ENCODE measurements at places on chromosomes 7 and 10.
A peak's percentile ranks its signal among the peaks of the same experiment; 100 is the strongest.

GRCh38 chr10:60281792-60282353 is 107.8 kb downstream of the ANK3 start:
- peak overlapping the region; percentile 98 for H3K27ac ChIP-seq
- H3K27me3 ChIP-seq: no peaks in the 10 kb centered on the region
- DNase-seq: no peak
- H3K36me3 ChIP-seq: no peaks in the 10 kb centered on the region
- peaks cover 67% of the 10 kb centered on the region for H3K4me1 ChIP-seq

DNA sequence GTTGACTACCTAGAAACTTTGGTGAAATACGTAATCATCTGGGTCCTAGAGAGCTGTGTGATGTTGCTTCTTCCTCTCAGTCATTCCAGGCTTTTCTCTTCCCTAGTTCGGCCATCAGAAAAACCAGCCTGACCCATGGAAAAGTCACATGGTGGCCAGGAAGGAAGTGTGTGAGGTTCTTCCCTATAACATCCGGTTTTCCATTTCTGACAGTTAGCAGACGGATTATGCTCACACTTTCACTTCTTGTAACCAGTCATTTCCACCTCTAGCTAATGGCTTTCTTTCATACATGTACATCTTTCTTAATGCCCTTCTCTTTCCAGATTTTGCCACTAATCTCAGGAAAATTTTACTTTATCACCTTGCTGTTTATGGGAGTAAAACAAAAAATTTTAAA is 110.0 kb upstream of the GLCCI1 start:
- H3K4me1 ChIP-seq: peaks cover 18% of the 10 kb centered on the region
- H3K27me3 ChIP-seq: no peaks in the 10 kb centered on the region
- H3K27ac ChIP-seq: no peak overlapping the region
- no peak for DNase-seq
- no peak overlapping the region for H3K4me3 ChIP-seq
- peaks cover 6% of the 10 kb centered on the region for H3K36me3 ChIP-seq

GRCh38 chr10:817371-817770 is 114.1 kb downstream of the LARP4B start:
- no peak overlapping the region for H3K4me3 ChIP-seq
- H3K36me3 ChIP-seq: peaks cover 49% of the 10 kb centered on the region
- peaks cover 19% of the 10 kb centered on the region for H3K4me1 ChIP-seq
- no peaks in the 10 kb centered on the region for H3K27me3 ChIP-seq
- no peak for DNase-seq

DNA sequence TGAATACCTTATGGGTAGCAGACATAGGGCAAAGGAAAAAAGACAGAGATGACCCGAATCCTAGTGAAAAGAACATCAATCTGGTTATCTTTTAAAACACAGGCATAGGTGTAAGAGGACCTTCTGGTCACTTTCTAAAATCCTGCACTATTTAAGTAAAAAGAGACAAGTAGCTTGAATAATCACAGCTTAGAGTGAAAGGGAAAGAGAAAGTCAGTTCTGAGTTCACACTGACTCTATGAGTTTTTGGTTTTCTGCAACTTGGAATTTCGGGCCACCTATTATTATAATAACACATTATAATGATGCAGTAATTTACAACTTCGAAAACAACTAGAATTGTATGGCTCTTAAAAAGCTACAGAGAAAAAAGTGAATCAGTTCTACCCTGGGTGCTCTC is 247.8 kb downstream of the DOCK4 start:
- DNase-seq: no peak
- H3K36me3 ChIP-seq: peaks cover 1% of the 10 kb centered on the region
- no peak overlapping the region for H3K4me3 ChIP-seq
- peak overlapping the region; percentile 70 for H3K27ac ChIP-seq
- H3K4me1 ChIP-seq: peaks cover 70% of the 10 kb centered on the region

GRCh38 chr10:114703377-114704107 is 45.5 kb upstream of the ABLIM1 start:
- no peaks in the 10 kb centered on the region for H3K27me3 ChIP-seq
- no peak overlapping the region for H3K27ac ChIP-seq
- no peak for DNase-seq
- H3K4me1 ChIP-seq: peaks cover 18% of the 10 kb centered on the region
- no peak overlapping the region for H3K4me3 ChIP-seq

DNA sequence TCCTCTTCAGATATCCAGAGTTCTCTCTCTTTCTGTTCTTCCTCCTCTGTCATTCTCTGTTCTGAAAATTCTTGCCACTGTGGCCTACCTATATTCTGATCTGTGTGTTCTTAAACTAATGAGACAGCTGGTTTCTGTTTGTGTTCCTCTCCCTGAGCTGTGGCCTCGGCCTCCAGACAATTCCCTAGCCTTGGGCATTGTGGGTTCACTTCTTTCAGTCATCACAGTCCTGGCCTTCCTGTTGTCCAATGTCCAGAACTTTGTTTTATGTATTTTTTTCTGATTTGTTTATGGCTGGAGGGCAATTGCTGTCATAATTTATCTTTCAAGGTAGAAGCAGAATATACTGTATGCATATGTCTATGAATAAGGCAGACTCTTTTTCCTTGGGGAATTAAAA is 173.2 kb upstream of the MTPN start:
- peaks cover 14% of the 10 kb centered on the region for H3K27me3 ChIP-seq
- H3K36me3 ChIP-seq: no peaks in the 10 kb centered on the region
- H3K4me1 ChIP-seq: peaks cover 5% of the 10 kb centered on the region
- DNase-seq: no peak

- peaks cover 18% of the 10 kb centered on the region for H3K4me1 ChIP-seq
- H3K27ac ChIP-seq: no peak overlapping the region
- no peaks in the 10 kb centered on the region for H3K36me3 ChIP-seq
- no peak overlapping the region for H3K4me3 ChIP-seq
- DNase-seq: no peak
Observed at GRCh38 chr10:103278537-103278823, 1.5 kb downstream of the INA start.

DNA sequence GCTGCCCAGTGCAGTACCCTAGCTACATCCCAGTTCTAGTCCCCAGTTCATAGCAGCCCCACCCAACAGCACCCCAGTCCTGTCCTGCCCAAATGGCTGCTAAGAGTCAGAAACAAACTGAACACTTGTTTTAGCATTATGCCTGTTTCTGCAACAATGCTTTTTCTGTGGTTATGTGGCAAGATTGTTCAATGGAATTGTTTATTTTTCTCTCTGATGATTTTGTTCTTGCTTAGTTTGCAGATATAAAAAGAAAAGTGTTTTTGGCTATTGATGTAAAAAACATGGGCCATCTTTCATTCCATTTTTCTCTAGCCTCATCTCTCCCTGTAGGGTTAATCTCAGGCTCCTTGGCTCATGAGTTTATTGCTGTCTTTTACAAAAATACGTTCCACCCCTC is 42.5 kb downstream of the LRRC4 start:
- DNase-seq: no peak
- H3K4me3 ChIP-seq: no peak overlapping the region
- no peaks in the 10 kb centered on the region for H3K27me3 ChIP-seq
- peaks cover 11% of the 10 kb centered on the region for H3K36me3 ChIP-seq
- no peak overlapping the region for H3K27ac ChIP-seq

- no peak overlapping the region for H3K4me3 ChIP-seq
- no peaks in the 10 kb centered on the region for H3K36me3 ChIP-seq
- H3K4me1 ChIP-seq: no peaks in the 10 kb centered on the region
- peaks cover 14% of the 10 kb centered on the region for H3K27me3 ChIP-seq
- H3K27ac ChIP-seq: no peak overlapping the region
Observed at GRCh38 chr10:6689036-6689435, 109.0 kb upstream of the PRKCQ start.

DNA sequence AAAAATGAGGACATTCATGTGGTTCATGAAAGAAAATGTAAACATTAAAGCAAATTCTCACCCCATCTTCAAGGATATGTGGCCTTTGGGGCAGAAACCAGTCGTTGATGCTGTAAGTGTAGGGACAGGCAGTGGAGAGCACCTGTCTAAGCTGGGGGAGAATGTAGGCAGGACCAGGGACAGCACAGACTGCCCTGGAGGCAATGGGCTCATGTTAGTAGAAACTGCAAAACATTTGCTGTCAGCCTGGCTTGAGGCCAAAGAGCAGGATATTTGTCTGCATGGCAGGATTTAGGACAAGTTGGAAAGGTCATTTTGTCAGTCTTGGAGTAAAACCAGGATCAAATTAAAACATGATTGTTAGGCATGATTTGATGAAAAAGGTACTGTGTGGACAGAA is 211.6 kb upstream of the AGK start:
- no peaks in the 10 kb centered on the region for H3K4me1 ChIP-seq
- no peak overlapping the region for H3K27ac ChIP-seq
- no peaks in the 10 kb centered on the region for H3K36me3 ChIP-seq
- H3K4me3 ChIP-seq: no peak overlapping the region
- no peaks in the 10 kb centered on the region for H3K27me3 ChIP-seq

GRCh38 chr10:56874950-56875349 is 513.9 kb upstream of the ZWINT start:
- no peak overlapping the region for H3K4me3 ChIP-seq
- H3K27me3 ChIP-seq: no peaks in the 10 kb centered on the region
- H3K27ac ChIP-seq: no peak overlapping the region
- H3K4me1 ChIP-seq: no peaks in the 10 kb centered on the region
- DNase-seq: no peak
- no peaks in the 10 kb centered on the region for H3K36me3 ChIP-seq

- H3K4me3 ChIP-seq: no peak overlapping the region
- H3K4me1 ChIP-seq: no peaks in the 10 kb centered on the region
- H3K36me3 ChIP-seq: peaks cover 34% of the 10 kb centered on the region
- no peak for DNase-seq
Observed at GRCh38 chr7:122123746-122124145, 20.3 kb downstream of the AASS start.

DNA sequence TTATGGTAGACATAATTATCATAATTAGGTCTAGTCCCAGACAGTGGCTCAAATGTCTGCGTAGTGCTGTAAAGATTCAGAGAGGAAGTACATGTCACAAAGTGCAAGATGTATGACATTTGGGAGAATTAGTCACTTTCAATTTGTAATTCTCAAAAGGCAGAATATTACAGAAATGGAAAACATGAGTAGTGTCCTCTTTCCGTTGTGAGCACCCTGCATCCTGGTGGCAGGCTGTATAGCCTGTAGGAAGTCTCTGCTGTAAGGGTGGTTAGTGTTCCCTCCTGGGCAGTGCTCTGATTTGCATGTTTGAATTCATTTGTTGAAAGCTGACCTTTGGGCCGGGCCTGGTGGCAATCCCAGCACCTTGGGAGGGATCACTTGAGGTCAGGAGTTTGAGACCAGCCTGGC is 17.0 kb downstream of the CDK14 start:
- DNase-seq: no peak
- peaks cover 29% of the 10 kb centered on the region for H3K36me3 ChIP-seq
- H3K4me3 ChIP-seq: no peak overlapping the region
- H3K27ac ChIP-seq: peak overlapping the region; percentile 53
- peaks cover 23% of the 10 kb centered on the region for H3K4me1 ChIP-seq
- H3K27me3 ChIP-seq: no peaks in the 10 kb centered on the region

GRCh38 chr10:84047258-84048010 is 91.9 kb upstream of the GHITM start:
- no peaks in the 10 kb centered on the region for H3K4me1 ChIP-seq
- no peaks in the 10 kb centered on the region for H3K36me3 ChIP-seq
- peaks cover 1% of the 10 kb centered on the region for H3K27me3 ChIP-seq
- no peak overlapping the region for H3K4me3 ChIP-seq
- no peak for DNase-seq
- H3K27ac ChIP-seq: no peak overlapping the region

DNA sequence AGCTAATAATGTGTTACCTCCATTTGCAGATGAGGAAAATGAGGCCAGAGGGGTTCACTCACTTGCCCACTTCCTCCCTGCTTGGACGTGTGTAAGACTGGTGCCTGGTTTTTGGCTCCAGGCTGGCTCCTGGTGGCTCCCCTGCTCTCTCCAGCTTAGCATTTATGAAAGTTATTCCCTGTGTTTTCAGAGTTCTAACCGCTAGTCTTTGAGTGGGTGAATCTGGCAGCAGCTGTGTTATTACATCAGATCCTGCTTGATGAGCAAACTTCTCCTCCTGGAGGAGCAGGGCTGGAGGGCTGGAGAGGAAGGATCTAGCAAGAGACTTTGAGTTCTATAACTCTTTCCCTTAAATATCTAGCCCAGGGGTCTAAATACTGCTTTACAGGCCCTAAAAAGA is 80.9 kb upstream of the AGBL3 start:
- H3K27ac ChIP-seq: peak overlapping the region; percentile 71
- no peaks in the 10 kb centered on the region for H3K27me3 ChIP-seq
- peaks cover 59% of the 10 kb centered on the region for H3K4me1 ChIP-seq

DNA sequence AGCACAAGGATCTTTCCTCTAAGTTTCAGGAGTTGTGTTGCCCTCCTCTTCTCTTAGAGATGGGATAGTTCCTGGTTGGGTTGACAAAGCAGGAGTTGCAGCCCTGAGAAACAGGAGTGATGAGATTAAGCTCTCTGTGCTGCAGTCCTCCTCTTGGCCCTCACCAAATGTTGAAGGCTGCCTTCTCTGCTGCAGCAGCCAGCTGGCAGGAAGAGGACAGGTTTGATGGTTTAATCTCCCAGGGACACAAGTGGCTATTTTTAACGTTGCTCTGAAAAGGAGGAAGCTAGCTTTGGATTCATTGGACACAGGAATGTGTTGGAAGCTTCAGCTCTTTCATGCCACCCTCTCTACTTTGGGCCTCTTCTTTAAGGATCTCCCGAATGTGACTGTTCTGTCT is 9.4 kb downstream of the STRIP2 start:
- no peak overlapping the region for H3K4me3 ChIP-seq
- no peaks in the 10 kb centered on the region for H3K4me1 ChIP-seq
- H3K27ac ChIP-seq: no peak overlapping the region

DNA sequence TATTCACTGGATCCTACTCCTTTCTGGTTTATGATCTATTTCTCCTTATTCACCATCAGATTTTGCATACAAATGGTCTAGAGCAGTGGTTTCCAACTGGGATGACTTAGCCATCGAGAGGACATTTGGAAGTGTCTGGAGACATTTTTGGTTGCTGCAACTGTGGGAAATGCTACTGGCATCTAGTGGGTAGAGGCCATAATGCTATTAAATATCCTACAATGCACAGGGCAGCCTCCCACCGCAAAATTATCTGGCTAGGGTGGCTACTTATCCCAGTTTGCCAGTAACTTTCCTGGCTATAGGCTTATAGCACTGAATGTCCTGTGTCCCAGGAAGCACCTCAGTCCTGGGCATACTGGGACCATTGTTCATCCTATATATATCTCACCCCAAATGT is 21.5 kb upstream of the DDX50 start:
- no peak for DNase-seq
- no peaks in the 10 kb centered on the region for H3K36me3 ChIP-seq
- no peak overlapping the region for H3K27ac ChIP-seq
- peaks cover 7% of the 10 kb centered on the region for H3K4me1 ChIP-seq

DNA sequence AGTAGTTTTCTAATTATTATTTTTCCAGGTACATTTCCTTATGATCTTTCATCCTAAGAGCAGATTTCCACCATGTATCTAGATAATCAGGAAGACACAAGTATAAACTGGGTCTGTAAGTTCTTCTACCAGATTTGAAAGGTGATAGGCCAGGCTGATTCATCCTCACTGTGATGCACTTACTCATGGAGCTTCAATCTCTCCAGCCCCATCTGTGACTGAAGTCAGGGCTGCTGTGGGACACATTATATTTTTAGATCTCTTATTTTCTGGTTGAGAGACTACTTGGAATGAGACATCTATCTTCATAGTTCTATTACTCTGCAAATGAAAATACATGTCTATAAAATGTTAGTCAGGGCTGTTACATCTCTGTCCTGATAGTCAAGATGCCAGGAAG is 85.5 kb upstream of the SLC25A13 start:
- no peaks in the 10 kb centered on the region for H3K36me3 ChIP-seq
- H3K4me3 ChIP-seq: no peak overlapping the region
- DNase-seq: no peak
- H3K27ac ChIP-seq: no peak overlapping the region
- no peaks in the 10 kb centered on the region for H3K27me3 ChIP-seq

- no peak overlapping the region for H3K4me3 ChIP-seq
- H3K36me3 ChIP-seq: no peaks in the 10 kb centered on the region
- no peak for DNase-seq
- peaks cover 30% of the 10 kb centered on the region for H3K27me3 ChIP-seq
Observed at GRCh38 chr7:29135846-29136245, 10.5 kb downstream of the CPVL start.
